ENCODE measurements at places on chromosomes 5 and 9. TPM values are rescaled to one million over a fixed set of nuclear protein-coding genes. Genes with fewer than 3 reads are reported as not detected.

GRCh38 chr5:82885627-82886389, 191.4 kb downstream of the TMEM167A start:
- no peak for DNase-seq

- DNase-seq = no peak
Observed at GRCh38 chr9:83505282-83505681, 32.9 kb downstream of the FRMD3 start.

GRCh38 chr5:108201721-108202120, 180.2 kb downstream of the FBXL17 start:
- no peak for DNase-seq

DNA sequence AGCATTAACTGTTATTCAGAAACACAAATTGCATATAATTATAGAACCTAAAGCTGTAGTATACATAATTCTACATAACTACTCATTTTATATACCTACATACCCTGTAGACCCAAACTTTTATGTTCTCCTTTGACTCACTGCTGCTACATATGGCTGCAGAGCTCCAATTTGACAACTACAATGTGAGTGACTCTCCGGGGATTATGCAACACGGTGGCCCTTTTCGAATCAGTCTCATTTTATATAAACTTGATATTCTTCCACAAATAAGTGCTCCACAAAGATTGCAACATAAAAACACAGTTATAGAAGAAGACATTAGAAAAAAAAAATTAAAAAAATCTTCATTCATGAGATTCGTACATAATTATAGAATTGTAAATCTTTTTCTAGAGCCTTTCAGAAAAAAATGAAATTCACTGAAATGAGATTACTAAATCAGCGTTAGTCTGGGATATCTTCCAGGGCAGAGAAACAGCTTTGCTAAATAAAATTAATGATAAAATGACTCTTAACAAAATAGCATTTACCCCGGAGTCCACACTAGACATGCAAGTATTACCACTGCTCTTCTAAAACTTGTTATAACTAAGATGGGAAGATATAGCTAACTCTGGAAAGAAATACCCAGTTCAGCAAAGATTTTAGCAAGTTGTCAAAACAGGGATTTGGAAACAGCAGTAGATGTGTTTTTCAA, 52.6 kb downstream of the SRFBP1 start:
- no peak for DNase-seq

NEUROG1 gene
- 0.16 TPM for polyA plus RNA-seq

CTNND2 gene
- 4.3 TPM for polyA plus RNA-seq

Measured in GM23338 (cell line).